Activated CD4-positive, alpha-beta memory T cell treated with anti-CD3 and anti-CD28 coated beads for 36 hours (primary cell): ENCODE measurements at places on chromosomes 12 and 14. TPM values are rescaled to one million over a fixed set of nuclear protein-coding genes. Genes with fewer than 3 reads are reported as not detected.

GRCh38 chr12:64387197-64387816 lies 3.3 kb downstream of the C12orf56 start:
- H3K4me1 ChIP-seq: peaks cover 35% of the 10 kb centered on the region
- no peaks in the 10 kb centered on the region for H3K27me3 ChIP-seq
- DNase-seq: no peak
- H3K27ac ChIP-seq: peak overlapping the region; percentile 28
- no peaks in the 10 kb centered on the region for H3K36me3 ChIP-seq

DNA sequence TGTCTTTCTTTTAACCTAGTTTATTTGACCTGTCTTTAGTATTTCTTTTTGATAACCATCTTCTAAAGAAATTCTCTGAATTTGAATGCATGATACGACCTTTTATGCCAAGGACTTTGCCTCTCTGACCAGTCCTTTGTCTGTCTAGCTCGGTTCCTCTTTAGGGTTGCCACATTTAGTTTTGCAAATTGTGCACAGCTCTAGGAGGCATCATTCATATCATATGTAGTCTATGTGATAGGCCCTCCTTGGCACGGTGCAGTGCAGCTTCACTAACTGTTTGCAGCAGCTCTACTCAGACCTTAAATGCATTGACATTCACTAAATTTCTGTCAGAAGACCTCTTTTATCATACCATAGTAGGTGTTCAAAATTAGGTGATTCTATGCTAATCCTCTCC lies 75.6 kb downstream of the USP15 start:
- H3K27me3 ChIP-seq: no peaks in the 10 kb centered on the region
- no peak for DNase-seq
- H3K4me3 ChIP-seq: no peak overlapping the region
- H3K4me1 ChIP-seq: peaks cover 25% of the 10 kb centered on the region
- H3K36me3 ChIP-seq: peaks cover 61% of the 10 kb centered on the region
- H3K27ac ChIP-seq: no peak overlapping the region

The PTHLH gene
- 0.12 TPM for total RNA-seq

- H3K27ac ChIP-seq: no peak overlapping the region
- H3K4me3 ChIP-seq: no peak overlapping the region
- H3K36me3 ChIP-seq: no peaks in the 10 kb centered on the region
- no peaks in the 10 kb centered on the region for H3K4me1 ChIP-seq
- no peaks in the 10 kb centered on the region for H3K27me3 ChIP-seq
Observed at GRCh38 chr12:104263580-104264358, 39.8 kb upstream of the EID3 start.
